ENCODE measurements at places on chromosomes 1 and 21.

- peak; percentile 70 for DNase-seq
Measured at GRCh38 chr1:220787069-220787619, 431 bp downstream of the MTARC1 start.

GRCh38 chr1:215992620-215993019 lies 425.5 kb downstream of the KCTD3 start:
- DNase-seq, result no peak

DNA sequence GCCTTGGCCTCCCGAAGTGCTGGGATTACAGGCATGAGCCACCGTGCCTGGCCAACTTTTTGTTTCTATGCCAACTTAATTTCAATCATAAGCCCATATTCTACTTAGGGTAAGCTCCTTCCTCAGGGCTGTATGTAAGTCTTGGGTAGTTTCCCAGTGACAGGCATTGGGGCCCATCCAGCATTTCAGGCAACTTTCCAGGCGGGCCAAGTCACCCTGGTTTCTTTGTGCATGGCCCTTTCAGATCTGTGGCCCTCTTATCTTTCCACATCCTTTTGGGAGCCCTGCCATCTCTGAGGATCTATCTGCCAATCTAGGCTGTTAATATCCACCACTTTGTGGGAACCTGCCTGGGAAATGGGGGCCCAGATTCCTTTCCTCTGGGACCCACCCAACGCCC lies 58.7 kb downstream of the TNN start:
- no peak for DNase-seq

DNA sequence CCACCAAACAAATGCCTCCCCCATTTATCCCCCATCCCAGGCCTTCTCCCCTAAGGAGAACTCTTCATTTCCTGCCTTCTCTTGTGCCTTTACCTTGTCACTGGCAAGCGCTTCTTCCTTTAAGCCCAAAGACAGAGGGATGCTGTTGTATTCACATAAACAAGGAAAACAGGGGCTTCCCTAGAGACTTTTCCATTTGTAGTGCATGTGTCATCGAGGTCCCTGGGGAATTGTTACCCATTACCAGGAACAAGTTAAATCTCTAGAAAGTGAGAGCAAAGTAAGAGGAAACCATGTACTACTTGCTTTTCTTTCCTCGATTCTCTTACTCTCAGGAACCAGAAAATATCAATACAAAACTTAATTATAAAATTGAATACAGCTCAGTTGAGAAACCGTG lies 114.4 kb upstream of the DPT start:
- DNase-seq, result no peak

DNA sequence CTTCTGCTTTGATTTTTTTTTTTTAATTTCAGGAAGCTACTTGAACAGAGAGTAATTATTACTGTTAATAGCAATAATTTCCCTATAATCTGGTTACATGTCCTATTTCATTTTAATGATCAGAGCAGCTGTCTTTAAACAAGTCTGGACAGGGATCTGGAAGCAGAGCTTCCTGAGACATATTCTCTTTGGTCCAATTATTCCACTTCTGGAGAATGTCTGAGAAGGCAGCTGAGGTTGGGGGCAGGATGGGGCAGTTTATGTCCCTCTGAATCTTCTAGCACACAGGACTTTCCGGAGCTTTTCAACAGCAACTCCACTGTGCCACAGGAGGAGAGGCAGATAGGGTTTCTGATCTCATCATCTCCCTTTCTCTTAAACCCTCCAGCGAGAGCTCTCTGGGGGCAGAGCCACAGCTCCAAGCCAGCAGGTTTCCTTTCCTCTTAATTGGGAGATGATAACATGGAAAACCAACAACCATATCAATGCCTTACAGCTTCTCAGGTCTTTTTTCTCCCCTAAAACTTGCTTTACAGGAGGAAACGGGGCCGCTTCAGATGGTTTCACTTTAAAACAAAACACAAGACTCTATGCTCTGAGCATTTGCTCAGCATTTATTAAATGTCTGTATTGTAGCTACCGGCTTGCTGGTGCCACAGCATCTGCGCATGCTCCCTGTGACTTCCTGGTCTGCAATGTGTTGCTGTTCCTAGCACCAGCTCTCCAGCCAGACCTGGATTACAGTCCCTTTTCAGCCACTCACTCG lies 425.7 kb upstream of the USP24 start:
- no peak for DNase-seq

DNA sequence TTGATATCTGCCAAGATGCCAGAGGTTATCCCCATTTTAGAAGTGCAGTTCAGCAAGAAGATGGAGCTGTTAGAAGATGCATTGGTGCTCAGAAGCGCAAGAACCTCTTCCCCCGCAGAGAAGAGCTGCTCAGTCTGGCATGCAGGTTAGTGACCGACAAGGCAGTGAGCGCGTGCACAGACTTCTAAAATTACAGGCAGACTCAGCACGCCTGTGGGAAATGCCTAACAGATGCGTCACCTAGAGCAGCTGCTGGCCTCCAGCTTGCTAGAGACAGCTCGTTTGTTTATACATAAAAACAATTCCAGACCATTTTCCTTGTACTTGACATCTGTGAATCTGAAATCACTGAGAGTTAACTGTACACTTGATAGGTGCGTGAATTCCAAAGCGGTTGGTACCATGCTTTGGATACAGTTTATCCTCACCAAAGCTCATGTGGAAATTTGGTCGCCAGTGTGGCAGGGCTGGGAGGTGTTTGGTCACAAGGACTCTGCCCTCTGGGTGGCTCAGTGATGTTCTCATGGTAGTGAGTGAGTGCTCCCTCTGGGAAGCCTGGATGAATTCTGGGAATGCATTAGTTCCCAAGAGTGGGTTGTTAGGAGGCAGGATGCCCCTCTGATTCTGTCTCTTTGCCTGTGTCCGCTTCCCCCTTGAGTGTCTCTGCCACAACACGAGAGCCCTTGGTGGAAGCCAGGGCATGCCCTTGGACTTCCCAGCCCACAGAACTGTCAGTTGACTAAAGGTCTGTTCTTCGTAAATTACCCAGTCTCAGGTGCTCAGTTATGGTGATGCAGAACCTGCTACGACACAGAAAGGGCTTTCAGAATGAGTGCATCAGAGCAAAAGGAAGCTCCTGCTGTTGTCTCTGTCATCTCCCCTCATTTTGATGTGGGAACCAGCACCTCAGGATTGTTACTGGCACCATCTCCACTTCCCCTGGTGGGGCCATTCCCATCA lies 24.4 kb downstream of the SNAP47 start:
- no peak for DNase-seq

- no peak for DNase-seq
Measured at GRCh38 chr1:63200676-63201075, 121.7 kb upstream of the FOXD3 start.

GRCh38 chr1:15452866-15453571 lies 3.5 kb upstream of the CELA2A start:
- DNase-seq, result no peak

DNA sequence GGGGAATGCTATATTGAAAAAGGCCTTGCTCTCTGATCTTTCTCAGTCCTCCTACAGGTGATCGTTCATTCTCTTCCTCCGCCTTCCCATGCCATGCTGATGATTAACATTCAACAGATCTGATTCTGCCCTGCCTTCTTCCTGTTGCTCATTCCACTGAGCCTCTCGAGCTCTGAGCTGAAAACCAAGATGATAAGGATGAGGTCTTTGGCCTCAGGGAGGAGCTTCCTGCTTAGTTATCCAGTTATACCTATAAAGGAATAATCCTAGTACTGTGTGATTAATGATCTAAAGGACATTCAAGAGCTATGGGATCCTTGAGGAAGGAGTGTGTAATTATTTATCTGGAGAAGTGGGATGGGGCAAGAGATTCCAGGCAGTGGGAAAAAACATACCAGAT lies 25.2 kb upstream of the MAP3K7CL start:
- no peak for DNase-seq

Data from LoVo (cell line).